Left kidney (tissue), 8 donors: ENCODE measurements at places on chromosomes 5 and 9. TPM values are rescaled to one million over a fixed set of nuclear protein-coding genes. Genes with fewer than 3 reads are reported as not detected.

DNA sequence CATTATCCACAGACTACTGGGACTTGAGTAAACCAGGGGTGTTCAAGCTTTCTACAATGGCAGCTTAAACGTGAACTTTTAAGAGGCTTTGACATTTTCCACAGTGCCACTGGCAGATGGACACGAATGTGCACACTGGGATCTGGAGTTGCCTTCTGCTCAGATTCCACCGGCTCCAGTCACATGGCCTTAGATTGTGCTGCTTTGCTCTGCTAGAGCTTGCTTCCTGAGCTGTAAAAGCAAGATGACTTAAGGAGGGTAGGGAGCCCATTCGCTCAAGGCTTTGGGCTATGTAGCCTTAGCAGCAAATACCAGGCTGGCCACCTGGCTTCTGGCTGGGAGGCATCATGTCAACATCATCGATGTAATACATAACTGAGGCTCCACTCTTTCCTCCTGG is 436.9 kb downstream of the MED10 start:
- DNase-seq, result no peak

GRCh38 chr5:107331312-107331711 is 339.4 kb downstream of the EFNA5 start:
- no peak for DNase-seq

- DNase-seq, result no peak
Observed at GRCh38 chr5:129098488-129099183, 4.1 kb downstream of the ISOC1 start.

DNA sequence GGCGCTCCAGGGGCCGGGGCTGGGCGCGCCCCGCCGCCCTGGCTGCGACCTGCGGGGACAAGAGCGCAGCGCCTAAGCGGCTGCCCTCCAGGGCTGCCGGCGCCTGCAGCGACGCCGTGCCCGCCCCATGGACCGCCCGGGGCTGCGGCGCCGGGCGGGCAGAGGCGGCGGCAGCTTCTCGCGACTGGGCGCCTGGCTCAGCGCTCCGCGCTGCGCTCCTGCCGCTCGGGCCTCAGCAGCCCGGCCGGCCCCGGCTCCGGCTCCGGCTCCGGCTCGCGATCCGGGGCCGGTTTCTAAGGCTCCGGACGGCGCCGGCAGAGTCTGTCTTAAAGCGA is at the start of gene PITX1:
PITX1 (minus strand) TSS at position 328 of the 335 bp plus-strand sequence. CDS start 347 bp downstream, outside the sequence.
- DNase-seq, result no peak

The LPAR1 gene
- polyA plus RNA-seq, result 25.9 TPM
